ENCODE measurements at places on chromosomes 1 and 21.

GRCh38 chr1:47191940-47192457, 2.2 kb upstream of the PDZK1IP1 start:
- DNase-seq = no peak

DNA sequence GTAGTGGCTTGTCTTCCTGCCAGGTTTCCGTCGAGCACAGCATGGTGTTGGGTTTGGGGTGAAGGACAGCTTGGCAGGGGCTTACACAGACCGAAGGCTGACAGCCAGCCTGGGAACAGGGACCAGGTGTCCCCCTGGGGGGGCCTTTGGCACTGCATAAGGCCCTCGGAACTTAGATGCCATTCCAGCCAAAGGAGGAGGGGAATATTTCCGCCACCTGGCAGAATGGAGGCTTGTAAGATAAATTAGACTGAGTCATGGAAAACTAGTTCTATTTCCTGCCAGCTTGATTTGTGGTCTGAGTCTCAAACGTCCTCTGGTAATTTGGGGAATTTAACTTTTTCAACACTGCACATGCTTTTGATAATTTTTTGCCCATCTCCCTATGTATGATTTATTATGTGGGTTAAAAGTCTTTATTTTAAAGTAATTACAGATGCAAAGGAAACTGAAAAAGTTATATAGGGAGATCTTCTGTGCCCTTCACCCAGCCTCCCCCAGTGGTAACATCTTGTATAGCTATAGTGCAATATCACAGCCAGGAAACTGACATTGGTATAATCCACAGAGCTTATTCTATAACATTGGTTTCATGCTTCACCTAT, 11.5 kb upstream of the TMEM51 start:
- DNase-seq = no peak

- no peak for DNase-seq
Observed at GRCh38 chr1:85599076-85599491, 18.5 kb downstream of the CCN1 start.

GRCh38 chr1:30890502-30891226, 17.9 kb downstream of the SDC3 start:
- DNase-seq = no peak

DNA sequence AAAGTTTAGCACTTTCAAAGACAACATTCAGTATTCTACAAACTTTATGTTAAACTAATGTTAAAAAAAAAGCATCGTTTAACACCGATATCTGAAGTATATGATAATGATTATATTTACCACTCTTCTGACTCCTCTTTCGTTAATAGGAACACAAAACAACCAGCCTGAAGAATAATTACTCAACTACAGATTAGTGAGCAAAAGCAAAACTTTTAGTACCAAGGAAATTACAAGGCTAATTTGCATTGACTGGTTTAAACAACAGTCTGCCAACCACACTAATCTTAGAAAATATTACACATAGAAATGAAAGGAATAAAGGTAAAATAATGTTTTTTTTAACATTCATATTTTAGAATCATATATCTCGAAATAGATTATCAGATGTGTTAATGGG, 500.7 kb downstream of the LMO4 start:
- no peak for DNase-seq

GRCh38 chr1:53470155-53470554, 11.0 kb downstream of the DMRTB1 start:
- DNase-seq = peak; percentile 23

- DNase-seq = no peak
Observed at GRCh38 chr1:237792149-237792548, 98.6 kb downstream of the ZP4 start.

DNA sequence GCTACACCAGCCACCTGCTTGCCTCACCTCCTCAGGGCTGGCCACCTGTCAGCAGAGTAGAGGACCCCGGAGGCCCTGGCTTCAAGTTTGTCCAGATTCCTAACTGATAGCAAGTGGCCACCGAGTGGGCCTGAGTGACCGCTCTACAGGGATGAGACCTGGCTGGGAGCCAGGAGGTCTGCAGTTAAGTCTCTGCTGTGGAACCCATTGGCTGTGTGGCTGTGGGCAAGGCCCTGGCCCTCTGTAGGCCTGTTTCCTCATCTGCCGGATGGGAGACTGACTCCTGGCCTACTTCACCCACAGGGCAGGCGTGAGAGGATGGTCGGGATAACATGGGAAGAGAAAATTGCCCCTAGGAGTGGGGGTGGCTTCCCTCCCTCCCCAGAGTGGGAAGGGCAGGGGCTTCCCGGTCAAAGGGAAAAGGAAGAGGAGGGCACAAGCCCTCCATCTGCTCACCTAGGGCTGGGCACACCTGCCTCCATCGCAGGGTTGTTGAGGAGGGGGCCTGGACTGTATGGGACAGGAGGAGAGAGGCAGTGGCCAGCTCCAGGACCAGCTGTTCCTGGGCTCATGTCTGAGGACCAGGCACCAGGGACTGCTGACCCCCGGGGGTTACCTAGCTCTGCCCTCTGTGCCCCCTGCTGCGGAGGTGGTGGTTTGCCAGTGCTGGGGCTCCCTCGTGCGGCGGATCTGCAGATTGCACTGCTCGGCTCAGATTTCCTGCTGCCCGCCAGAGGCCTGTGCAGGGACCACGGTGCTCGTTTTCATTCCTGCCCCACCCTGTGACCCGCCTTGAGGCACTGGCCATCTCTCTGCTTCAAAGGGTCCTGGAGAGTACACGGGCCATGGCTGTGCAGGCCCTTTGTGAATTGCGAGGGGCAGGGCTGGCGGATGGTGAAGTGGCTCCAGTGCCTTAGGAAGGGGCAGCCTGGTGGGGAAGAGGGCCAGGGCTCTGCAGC, 9.1 kb upstream of the MTFR1L start:
- peak; percentile 48 for DNase-seq

- DNase-seq = no peak
Observed at GRCh38 chr1:241336335-241336734, 20.7 kb downstream of the RGS7 start.

DNA sequence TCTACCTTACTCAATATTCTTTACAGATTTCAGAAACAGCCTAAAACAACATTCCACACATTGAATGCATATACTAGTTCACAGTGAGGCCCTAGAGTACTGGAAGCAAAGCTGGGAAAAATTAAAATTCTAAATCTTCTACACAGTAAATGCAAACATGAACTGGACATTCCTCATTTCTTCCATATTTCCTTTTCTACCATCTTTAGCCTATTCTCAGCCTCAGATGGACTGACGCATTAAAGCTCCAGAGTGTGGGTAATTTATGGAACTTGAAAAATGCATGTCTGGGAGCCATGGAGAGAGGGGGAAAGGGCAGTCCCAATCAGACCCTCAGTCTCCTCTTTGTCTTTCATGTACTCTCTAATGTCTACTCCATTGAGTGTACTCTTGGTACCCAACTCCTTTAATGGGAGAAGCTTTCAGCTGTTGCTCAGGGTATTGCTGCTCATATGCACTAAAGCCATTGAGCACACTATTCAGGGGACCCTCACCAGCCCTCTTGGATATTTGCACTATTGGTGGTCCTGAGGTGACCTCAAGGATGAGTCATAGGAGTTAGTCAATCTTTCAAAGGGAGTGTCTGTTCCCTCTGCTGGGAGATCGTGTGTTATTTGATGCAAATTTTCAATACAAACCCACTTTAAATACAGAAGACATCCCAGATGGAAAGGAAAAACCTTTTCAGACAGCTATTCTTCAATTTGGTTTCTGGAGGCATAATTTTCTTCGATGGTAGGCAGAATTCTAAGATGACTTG, 83.3 kb upstream of the KCNJ15 start:
- no peak for DNase-seq

DNA sequence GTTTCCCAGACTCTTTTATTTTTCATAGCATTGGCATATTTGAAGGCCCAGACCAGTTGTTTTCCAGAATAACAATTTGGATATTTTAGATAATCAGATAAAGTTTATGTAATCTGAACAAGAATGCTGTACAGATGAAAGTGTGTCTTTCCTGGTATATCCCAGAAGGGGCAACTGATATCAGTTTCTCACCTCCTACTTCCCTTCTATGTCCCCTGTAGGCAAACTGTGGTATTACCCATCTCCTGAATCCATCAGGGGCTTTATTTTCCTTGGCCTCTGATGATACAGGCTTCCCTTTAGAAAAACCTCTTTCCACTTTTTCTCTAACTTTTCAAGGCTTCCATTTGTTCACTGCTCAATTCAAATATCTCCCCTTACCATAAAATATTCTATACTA, 87.5 kb upstream of the RGS1 start:
- no peak for DNase-seq
